ENCODE measurements at places on chromosomes 16 and 17. TPM values are rescaled to one million over a fixed set of nuclear protein-coding genes. Genes with fewer than 3 reads are reported as not detected.

GRCh38 chr17:56594320-56595107, 1.0 kb downstream of the NOG start:
- peak; percentile 59 for DNase-seq

DNA sequence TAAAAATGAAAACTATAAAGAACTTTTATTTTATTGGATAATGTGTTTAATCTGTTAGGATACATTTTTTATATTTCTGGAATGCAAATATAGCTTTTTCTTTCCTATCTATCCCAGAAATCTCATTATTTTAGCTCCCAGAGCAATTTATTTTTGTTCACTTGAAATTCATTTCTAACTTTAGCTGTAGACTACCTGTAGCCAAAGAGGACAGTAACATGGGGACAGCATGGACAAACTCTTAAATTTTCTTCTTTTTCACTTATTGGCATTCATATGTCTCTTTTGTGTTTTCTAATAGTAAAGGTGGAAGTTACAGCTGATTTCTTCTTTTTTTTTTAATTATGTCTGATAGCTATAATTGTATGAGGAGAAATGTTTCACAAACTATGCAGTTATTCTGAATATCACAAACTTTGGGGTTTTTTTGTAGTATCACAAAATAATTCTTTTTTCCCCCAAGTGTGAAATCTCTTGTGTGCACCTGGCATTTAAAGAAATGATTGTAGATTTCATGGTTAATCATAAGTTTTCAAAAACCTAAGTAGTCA, 55.4 kb downstream of the VMP1 start:
- no peak for DNase-seq

KRTAP9-4 gene
- total RNA-seq = not detected

GJD3 gene
- total RNA-seq = not detected

DNA sequence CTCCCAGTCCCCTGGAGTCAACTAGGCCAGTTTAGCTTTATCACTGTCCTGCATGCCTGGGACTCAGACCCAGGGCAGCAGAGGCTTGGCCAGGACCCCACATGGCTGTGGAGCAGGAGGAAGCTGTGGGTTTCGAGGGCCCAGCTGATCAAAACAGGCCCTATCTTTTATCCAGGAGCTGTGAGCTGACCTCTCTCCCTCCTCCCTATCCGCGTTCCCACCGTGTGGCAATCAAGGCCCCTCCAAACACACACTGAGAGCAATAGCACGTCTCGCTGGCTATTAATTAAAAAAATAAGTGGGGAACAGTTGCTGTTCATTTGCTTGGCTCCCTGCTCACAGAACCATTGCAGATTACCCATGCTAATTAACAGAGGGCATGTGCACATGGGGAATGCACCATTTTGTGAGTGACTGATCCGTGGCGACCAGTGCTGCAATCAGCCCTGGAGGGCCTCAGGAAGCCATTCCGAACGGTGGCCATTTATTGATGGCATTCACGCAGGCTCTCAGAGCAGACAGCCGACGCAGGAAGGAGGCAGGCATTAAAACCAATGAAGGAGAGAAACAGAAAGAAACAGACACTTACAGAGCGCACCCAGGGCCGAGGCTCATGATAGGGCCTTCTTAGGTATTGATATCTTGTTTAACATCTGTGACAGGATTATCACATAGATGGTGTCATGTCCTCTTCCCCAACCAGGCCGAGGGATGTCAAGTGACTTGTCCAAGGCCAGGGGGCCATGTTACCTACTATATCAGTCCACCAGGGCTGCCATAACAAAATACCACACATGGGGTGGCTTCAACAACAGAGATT, 157.1 kb downstream of the KATNIP start:
- no peak for DNase-seq

DNA sequence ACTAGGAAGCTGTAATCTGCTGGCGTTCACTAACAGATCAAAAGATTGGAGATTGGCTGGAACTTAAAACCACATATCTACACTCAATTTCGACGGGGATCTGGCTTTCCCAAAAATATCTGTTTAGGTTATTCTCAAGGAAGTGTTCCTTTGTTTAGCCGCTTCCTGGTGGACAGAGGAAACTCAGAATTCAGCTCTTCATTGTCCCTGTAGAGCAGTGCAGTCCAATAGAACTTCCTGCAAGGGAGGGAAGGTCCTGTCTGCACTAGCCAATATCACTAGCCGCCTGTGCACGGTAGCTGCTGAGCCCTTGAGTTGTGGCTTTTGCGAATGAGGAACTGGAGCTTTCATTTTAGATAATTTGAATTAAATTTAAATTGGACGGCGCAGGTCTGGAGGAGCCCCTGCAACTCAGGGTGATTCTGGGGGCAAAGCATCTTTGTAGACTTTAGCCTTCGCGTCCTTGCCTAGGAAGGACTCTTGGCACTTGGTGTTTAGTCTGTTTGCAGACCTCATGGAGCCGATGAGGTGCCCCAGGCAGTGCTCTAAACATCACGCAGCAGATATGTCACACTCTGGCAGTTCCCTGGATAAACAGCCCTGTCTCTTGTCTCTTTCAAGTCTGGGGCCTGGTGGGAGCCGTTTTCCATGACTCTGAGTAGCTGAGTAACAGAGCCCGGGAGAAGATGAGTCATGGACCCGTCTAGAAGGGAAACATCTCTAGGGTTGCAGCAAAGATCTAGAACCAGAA, 122.2 kb downstream of the CCDC182 start:
- DNase-seq = no peak

KRTAP2-1 gene
- not detected for total RNA-seq

- DNase-seq = no peak
These were observed 257.1 kb downstream of the FTO start for GRCh38 chr16:53960954-53961616.

CDRT15 gene
- total RNA-seq = not detected
